ENCODE measurements at places on chromosomes 1 and 21.
A peak's percentile ranks its signal among the peaks of the same experiment; 100 is the strongest.

DNA sequence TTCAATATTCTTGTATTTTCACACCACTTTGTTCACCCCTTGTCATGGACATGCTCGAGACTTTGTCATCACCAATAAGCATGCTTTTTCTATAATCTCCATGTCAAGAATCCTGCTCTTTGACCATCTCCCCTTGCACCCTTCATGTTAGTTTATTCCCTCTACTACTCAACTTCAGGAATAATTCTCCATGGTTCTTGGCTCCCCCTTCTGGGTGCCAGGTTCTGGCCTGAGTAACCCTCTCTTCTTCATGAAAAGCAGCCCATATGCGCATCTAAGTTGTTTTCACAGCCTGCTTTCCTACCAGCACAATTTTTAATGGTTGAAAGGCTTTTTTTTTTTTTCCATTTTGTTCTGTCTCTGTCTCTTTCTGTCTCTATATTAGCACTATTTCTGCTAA, 160.7 kb downstream of the LEPR start:
- no peak for DNase-seq

- DNase-seq: no peak
Measured at GRCh38 chr1:169321539-169321938, 46.1 kb downstream of the NME7 start.

GRCh38 chr1:91647061-91647460, 146.4 kb downstream of the CDC7 start:
- DNase-seq: no peak

GRCh38 chr1:94858276-94858675, 38.1 kb downstream of the SLC44A3 start:
- no peak for DNase-seq

GRCh38 chr1:210223226-210223904, 9.2 kb upstream of the SERTAD4 start:
- no peak for DNase-seq

GRCh38 chr1:91499904-91500755, 521 bp upstream of the CDC7 start:
- no peak for DNase-seq

- DNase-seq: no peak
Measured at GRCh38 chr1:32904797-32905196, 3.6 kb upstream of the TMEM54 start.

DNA sequence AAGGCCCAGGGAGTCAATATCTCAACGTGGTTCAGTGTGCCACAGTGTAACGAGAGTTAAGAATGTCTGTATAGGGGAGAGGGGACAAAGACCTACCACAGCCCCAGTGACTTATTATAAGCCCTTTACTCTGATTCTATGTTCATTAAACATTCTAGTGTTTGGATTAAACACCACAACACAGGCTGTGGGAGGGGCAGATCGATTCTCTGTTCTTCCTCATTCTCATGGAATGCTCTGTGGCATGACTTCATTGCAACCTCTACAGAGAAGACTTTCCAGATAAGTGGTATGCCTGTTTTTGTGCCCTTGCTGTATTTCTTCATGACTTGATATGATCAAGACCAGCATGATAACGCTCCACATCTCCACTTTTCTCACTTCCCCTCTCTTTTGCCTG, 39.0 kb upstream of the CD5L start:
- DNase-seq: no peak

GRCh38 chr1:37795340-37796125, 1.9 kb downstream of the MANEAL start:
- DNase-seq: peak; percentile 48

GRCh38 chr21:38841472-38841871, 35.7 kb downstream of the ETS2 start:
- no peak for DNase-seq

DNA sequence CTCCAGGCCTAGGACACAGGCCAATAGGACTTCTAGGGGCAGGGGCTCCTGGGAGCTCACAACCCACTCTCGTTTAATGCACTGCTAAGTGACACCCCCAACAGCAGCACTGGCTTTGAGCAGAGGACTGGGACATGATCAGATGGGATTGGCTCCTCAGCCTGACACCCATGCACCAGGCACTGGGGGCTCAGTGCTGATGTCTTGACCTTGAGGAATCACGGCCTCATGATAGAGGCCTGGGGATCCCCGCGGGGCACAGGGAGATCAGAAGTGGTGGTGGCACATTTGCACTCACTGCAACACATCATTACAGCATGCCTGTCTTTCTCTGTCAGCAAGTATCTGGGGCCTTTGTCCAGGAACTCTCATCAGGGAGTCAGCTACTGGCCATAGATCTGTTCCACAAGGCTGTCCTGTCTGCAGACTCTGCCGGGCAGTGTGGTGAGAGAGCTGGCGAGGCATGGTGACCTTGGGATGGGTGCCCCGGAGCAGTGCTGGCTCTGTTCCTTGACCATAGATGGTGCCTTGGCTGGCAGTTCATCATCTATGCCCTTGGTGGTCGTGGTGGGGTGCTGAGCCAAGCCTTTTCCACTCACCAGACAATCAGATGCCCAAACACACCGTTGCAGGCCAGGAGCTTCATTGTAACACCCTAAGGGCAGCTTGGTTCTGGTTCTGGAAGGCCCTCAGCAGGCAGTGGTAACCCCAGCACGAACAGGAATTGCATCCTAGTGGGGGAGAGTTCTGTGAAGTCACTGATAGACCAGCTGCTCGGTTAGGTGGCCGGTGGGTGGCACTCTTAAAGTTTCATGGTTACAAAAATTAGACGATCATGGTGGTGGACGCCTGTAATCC, 22.2 kb upstream of the PARP1 start:
- no peak for DNase-seq

GRCh38 chr1:200373811-200374231, 36.0 kb downstream of the ZNF281 start:
- DNase-seq: no peak

- no peak for DNase-seq
Measured at GRCh38 chr1:77866296-77866695, 22.1 kb upstream of the NEXN start.

- DNase-seq: no peak
Measured at GRCh38 chr1:232980355-232980978, 30.1 kb downstream of the NTPCR start.

- DNase-seq: no peak
Measured at GRCh38 chr1:101190441-101190840, 46.4 kb upstream of the S1PR1 start.

DNA sequence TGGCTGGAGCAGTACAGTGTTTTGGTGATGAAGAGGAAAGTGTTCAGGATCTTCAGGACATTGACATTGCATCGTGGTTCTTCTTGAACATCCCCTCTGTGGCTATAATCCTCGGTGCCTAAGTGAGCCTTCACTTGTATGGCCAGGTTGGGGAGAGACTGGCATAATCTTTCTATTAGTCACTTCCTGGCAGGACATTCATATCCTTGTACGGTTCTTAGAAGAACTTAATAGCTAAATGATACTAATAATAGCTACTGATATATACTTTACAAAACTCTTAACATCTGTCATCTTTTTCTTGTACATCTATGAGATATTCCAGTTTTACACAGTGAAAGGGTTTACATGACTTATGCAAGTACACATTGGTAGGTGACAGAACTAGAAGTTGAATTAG, 35.8 kb downstream of the CELF3 start:
- DNase-seq: no peak

DNA sequence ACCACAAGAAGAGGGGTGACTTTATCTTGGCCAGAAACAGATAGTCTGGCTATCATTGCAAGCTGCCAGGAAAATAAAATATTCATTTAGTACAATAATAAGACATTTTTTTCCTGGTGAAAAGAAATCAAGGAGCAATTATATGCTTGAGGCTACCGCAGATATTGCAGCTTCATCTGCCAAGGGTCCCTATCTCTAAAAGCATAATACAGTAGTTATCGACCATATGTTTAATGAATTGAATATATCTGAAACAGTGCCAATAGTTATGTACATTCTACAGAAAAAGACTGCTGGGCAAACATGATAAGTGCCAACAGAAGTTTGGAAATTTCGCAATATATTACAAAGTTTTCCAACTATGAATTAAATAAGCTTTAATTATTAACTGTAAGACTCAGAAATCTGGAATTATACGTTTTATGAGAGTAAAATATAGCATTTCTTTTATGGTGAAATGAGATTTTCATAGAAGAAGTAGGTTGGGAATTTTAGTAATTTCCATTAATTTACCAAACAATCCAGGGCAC, 561.1 kb upstream of the ZP4 start:
- DNase-seq: no peak

GRCh38 chr1:114588196-114588689, 6.8 kb upstream of the BCAS2 start:
- DNase-seq: no peak

DNA sequence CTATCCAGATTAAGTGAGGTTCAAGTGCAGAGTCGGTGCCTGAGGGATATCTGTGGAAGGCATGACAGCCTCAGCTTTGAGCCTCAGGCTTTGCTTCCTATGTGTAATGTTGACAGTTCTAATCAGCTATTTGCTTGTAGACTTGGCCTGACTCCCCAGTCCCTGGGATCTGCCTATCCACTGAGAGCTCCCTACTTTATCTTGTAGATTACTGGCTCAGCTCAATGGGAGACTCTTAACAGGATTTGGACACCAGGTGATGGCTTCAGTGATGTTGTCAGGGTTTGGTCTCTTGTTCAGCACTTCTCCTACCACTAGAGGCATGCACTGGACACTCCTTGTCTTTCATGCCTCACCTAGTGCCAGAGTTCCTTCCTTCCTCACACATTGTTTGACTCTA, 126.6 kb upstream of the BEND5 start:
- no peak for DNase-seq

DNA sequence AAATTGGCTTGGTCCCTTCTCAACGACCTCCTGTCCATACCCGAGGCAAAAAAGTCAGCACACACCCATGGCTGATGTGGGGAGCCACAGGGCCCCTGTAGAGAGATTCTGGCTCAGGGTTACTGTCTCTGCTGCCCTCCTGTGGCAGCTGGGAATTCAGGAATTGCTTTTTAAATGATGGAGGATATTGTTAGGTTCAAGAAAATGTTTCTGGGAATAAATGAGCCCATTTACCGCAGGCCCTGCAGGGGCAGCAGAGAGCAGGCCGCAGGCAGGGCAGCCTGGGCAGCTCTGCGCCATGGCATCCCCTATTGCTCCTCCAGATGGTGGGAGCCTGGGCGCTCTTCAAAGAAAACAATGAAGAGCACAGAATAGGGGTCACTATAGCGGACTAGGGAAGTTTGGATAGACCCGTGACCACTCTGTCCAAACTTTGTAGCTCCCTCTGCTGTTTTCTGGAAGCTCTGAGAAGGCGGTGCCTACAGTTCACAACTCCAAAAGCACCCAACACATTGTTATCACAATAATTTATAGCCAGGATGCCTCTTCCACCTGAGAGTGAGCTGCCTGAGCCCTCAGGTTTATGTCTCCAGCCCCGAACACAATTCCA, 201.1 kb downstream of the BACH1 start:
- DNase-seq: no peak

DNA sequence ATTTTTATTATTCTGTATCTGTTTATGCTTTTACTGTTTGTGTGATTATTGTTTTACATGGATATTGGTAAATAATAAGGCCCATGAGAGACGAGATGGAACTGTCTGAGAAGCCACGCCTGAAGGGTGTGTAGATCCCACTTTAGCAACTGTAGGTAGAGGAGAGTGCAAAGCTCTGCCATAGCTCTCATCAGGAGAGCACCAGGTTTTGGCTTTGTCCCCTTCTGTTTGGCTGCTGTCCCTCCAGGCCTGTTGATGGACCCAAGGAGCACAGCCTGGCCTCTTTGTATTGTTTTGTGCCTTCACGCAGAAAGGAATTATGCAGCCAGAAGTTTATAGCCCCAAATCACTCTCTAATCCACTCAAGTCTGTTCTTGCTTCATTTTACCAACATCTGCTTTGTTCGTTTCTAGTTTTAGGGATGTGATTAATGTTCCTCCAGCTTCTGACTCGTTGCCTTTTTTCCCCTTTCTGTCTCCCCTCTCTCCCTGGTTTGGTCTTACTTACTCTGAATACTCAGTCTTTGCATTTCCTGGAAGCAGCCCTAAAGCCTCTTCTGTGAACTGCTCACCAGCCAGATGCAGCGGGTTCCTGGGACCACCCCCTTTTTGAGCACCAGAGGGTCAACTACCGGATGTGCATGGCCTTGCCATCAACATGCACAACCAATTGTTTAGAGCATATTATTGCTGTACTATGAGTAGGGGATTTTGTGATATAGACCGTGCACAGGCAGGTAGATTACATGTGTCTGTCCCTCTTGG, 127.3 kb downstream of the HHAT start:
- no peak for DNase-seq

GRCh38 chr1:233605205-233605604, 8.7 kb upstream of the KCNK1 start:
- no peak for DNase-seq

GRCh38 chr1:200128944-200129879, 101.7 kb downstream of the NR5A2 start:
- DNase-seq: no peak

GRCh38 chr1:69814926-69815325, 247.2 kb downstream of the LRRC7 start:
- no peak for DNase-seq

GRCh38 chr1:22457345-22457744, 5.7 kb downstream of the ZBTB40 start:
- no peak for DNase-seq

- no peak for DNase-seq
Measured at GRCh38 chr1:119702384-119702783, 9.3 kb upstream of the PHGDH start.

- DNase-seq: no peak
Measured at GRCh38 chr1:72283307-72284083, 1.2 kb upstream of the NEGR1 start.

- DNase-seq: no peak
Measured at GRCh38 chr1:201376464-201377374, 761 bp downstream of the TNNT2 start.

GRCh38 chr1:40628903-40629292, 36.6 kb downstream of the RIMS3 start:
- DNase-seq: no peak

- no peak for DNase-seq
Measured at GRCh38 chr1:81922955-81923354, 122.2 kb downstream of the ADGRL2 start.

- DNase-seq: no peak
Measured at GRCh38 chr1:51600529-51600928, 16.4 kb upstream of the OSBPL9 start.

GRCh38 chr1:67604778-67605177, 80.2 kb upstream of the GADD45A start:
- no peak for DNase-seq

GRCh38 chr1:200968469-200969410, 54.8 kb downstream of the KIF21B start:
- no peak for DNase-seq

DNA sequence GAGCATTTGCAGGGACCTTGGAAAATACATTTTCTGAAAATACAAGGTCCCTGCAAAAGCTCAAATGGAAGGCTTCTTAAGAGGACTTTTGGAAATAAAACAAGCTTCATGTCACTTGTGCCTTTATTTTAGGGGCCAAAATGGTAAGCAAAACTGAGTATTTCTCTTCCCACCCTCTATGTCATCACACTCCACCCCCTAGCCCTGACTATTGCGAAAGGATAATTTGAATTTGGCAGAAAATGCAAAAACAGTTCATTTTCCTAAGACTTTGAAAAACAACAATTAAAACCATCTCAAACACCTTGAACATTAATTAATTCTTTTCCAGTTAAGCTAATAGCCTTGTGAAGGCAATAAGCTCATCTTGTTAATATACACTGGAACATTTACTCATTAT, 201.7 kb downstream of the TM2D1 start:
- DNase-seq: no peak

GRCh38 chr1:196409586-196409985, 198.7 kb downstream of the KCNT2 start:
- no peak for DNase-seq

All from stimulated activated CD4-positive, alpha-beta T cell treated with anti-CD3 and anti-CD28 coated beads, TNF-alpha, amount 100 ng/mL, for 24 hours (primary cell).